ENCODE measurements at places on chromosomes 5 and 9. TPM values are rescaled to one million over a fixed set of nuclear protein-coding genes. Genes with fewer than 3 reads are reported as not detected.
A peak's percentile ranks its signal among the peaks of the same experiment; 100 is the strongest.

DNA sequence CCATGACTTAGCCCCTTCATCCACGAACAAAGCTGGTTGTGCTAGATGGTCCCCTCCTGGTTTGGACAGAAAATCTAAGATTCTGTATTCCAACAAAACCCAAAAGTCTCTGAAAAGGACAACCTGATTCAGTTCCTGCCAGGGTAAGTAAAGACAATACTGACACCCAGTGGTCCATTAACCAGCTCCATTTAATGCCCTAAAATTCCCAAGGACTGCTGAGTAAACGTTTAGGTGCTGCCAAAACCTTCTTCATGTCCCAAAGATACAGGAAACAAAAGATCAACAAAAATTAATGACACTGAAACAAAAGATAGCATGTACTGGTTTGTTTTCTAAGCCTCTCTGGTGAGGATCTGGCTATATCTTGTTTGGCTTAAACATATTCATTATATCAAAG is 25.3 kb upstream of the PPP1R2B start:
- DNase-seq = peak; percentile 78

DNA sequence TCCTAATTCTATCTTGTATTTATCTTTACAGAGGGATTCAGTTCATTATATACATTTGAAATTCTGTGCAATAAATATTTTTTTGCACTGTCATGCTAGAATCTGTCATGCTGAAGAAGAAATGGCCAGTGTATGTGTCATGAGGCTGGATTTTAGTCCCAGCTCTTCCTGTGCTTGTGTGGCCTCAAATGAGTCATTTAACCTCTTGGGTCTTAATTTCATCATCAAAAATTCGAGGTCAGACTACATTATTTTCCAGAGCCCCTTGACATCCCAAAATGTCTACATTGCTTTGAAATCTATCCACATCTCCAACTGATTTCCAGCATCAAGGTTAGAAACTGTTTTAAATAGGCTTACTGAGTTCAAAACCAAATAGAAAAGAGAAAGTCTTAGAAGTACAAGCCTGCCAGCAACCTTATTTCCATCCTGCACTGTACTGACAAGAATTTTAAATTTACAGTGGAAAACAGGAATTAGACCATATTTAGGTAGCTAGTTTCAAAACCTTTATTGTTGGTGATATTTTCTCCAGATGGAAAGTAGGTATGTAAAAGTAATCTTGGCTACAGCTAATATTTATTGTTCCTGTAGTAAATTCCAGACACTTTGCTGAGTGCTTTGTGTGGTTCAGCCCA is 96.7 kb upstream of the MAMDC2 start:
- peak; percentile 95 for DNase-seq

- no peak for DNase-seq
Measured at GRCh38 chr9:114376586-114377445, 11.0 kb downstream of the AKNA start.

- DNase-seq = no peak
Measured at GRCh38 chr9:2281803-2282185, 266.6 kb downstream of the SMARCA2 start.

DNA sequence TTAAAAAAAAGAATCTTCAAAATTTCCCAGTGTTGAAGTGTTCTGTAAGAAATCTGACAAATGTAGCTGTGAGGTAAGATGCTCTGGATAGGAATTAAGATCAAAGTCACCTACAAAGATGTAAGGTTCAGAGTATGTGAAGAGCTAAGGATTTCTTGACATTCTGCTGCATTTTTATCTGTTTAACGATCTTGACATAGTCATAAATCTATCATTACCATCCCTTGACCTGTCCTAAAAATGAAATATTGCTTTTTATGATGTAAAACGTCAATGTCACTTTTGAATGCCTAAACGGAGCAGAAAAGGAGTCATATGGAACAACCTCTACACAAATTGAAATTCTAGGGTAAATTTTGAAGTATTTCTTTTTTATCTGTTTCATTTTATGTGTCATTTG is 939.3 kb downstream of the CDH18 start:
- no peak for DNase-seq

GRCh38 chr9:92488681-92489550 is 6.6 kb upstream of the ASPN start:
- DNase-seq = peak; percentile 78

DNA sequence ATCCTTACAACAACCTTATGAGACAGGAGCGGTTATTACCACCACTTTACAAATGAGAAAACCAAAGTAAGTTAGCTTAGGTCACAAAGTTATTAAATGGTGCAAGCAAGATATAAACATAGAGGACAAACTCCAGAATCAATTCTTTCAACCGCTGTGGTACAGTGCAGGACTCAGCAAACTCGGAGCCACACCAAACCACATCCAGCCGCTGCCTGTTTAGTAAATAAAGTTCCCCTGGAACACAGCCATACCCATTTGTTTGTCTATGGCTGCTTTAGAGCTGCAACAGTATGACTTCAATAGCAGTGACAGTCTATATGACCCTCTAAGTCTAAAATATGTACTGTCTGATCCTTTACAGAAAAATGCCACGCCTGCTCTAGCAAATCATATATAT is 1567.2 kb upstream of the WWC1 start:
- DNase-seq = no peak

DNA sequence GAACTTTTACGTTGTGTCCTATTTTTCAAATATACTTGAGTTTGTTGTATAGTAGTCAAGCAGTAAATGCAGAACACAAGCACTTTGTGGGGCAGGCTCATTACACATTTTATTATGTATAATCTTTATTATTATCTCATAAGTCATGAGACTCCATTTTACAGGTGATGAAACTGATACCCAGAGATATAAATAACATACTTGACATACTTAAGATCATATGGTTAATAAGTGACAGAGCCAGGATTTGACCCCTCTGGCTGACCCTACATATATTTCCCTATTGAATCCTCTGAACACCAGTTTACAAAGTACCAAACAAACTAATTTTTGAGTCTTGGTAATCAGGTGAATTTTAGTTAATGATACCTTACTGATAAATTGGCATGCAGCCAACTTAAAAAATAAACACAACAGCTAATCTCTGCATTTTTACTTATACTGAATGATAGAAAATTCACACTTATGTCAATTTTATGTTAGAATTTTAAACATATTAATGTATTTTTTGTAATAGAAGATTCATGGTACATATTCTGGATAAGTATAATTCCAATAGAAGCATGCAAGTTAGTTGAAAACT is 305.0 kb upstream of the MEF2C start:
- DNase-seq = no peak

DNA sequence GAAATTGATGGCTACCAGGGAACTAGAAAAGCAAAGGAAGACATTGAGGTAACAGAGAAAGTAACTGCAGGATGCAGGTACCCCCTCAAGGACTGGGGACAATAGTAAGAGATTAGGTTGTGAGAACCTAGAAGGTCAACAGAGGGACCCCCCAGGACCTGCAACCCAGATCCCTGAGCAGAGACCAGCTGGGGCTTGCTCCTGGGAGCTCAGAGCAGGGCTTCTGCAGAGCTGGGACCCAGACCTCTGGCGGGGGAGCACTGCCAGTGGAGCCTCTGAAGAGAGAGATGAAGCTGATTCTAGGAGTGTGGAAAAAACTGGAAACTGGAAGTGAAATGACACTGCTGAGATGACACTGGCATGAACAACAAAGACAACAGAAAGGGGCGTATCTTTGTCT is 17.2 kb downstream of the MORN5 start:
- DNase-seq = no peak

DNA sequence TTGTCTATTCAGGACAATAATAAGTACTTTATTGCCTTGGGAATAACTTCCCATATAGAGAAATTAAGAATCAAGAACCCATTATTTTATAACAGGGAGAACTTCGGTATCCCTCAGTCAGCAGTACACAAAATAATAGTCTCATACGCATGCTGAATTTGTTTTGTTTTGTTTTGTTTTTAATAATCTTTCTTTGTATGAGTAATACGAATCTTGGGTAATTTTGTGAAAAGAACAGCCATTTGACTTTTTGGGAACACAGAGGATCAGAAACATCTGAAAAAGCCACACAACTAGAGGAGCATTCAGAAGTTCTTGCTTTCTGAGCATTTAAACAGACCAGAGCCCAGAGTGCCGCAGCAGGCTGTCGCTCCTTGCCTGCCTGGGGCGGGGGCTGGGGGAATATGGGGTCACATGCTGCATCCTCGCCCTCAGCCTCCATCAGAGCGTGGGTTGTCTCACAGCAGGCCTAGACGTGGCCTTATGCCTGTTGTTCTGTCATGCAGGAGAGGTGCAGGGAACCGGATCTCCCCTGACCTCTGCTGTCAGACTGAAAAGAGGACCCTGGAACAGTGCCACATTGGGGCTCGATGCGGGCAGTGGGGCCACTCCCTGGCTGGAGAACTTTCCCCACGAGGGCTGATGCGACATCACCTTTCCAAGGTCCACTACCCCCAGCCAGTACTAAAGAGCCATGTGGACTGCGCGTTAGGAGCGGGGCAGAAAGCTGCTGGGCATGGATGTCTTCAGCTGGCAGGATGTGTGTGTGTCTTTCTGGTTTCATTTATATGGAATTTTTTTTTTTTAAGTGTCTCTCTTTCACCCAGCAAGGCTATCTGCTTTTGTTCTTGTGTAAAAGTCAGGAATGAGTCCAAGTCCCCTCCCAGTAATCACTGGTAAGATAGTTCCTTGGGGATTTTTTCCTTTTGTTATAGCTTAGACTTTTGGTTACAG is 133.4 kb upstream of the OTULINL start:
- DNase-seq = peak; percentile 64

- DNase-seq = peak; percentile 70
Measured at GRCh38 chr9:107712390-107712789, 222.8 kb upstream of the KLF4 start.

- no peak for DNase-seq
Measured at GRCh38 chr5:173574983-173575382, 41.5 kb downstream of the BOD1 start.

- DNase-seq = peak; percentile 80
Measured at GRCh38 chr9:12702160-12702758, 9.1 kb downstream of the TYRP1 start.

GRCh38 chr9:20873240-20873865 is 158.1 kb downstream of the HACD4 start:
- peak; percentile 48 for DNase-seq

DNA sequence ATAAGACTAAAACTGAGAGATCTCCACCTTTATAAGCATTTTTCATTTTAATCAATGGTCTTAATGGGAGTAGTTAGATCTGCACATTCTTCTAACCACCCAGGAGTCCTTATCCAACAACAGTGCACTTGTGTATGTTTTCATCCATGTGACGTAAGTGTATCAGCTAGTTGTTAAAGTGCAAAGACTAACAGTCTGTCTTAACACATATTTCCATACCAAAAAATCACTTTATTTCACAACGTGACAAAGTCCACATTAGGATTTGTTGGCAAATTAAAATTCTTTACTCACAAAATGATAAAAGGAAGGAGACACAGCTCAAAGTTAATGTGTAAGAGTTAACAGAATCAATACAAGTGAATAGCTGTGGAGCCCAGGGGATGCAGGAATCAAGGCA is 1.9 kb upstream of the SMC2 start:
- no peak for DNase-seq

GRCh38 chr9:93110311-93110855 is 14.4 kb downstream of the CARD19 start:
- no peak for DNase-seq

DNA sequence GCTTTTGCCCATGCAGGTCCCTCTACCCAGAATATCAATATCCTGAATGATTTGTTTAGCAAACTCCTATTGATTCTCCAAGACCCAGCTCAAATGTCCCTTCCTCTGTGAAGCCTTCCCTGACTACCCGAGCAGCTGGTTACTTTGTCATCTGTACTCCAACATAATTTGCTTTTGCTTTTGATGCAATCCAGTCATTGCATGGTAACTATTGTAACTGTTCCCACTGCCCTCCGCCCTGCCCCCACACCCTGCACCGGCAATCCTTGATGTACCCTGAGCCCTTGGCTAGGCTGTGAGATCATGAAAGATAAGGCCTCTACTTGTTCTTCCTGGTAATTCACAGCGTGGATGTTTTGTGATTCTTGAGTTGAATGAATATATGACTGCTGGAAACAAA is 119.9 kb upstream of the BOD1 start:
- no peak for DNase-seq

- DNase-seq = peak; percentile 69
Measured at GRCh38 chr5:127934791-127935256, 148.7 kb upstream of the SLC12A2 start.

- no peak for DNase-seq
Measured at GRCh38 chr5:172637110-172637580, 3.9 kb upstream of the NEURL1B start.

DNA sequence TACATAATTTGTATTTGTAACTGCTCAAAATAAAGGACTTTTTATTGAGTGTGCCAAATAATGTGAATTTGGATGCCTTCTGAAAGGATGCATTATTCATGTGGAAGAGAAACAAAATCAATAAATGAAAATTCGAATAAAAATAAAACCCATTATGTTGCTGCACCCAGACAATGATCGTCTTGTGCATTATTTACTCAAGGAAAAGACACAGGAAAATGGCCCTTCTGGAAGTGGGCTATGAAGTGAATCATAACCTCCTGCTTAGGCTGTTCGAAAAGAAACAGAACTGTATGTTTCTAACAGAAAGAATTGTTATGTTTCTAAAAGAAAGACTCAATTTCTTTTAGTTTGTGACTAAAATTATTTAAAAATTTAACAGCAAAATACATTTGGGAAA is 168.9 kb upstream of the NFIB start:
- no peak for DNase-seq

- DNase-seq = no peak
Measured at GRCh38 chr9:111890334-111890733, 6.3 kb upstream of the UGCG start.

GARIN3 gene
- total RNA-seq = not detected

CATSPER3 gene
- total RNA-seq = 0.11 TPM

KIAA1958 gene
- 7.7 TPM for total RNA-seq

GHR gene
- total RNA-seq = 1.5 TPM

ANGPTL2 gene
- 9.0 TPM for total RNA-seq

NR4A3 gene
- 1.4 TPM for total RNA-seq

MED27 gene
- 21.4 TPM for total RNA-seq

TEX48 gene
- not detected for total RNA-seq

PCDHA2 gene
- total RNA-seq = not detected

OLFM1 gene
- 18.6 TPM for total RNA-seq

ADAMTS6 gene
- total RNA-seq = 62.5 TPM

LECT2 gene
- not detected for total RNA-seq

Measured in GM23248 (cell line).